Fibroblast of skin of abdomen (primary cell): ENCODE measurements at places on chromosomes 13 and 19.

DNA sequence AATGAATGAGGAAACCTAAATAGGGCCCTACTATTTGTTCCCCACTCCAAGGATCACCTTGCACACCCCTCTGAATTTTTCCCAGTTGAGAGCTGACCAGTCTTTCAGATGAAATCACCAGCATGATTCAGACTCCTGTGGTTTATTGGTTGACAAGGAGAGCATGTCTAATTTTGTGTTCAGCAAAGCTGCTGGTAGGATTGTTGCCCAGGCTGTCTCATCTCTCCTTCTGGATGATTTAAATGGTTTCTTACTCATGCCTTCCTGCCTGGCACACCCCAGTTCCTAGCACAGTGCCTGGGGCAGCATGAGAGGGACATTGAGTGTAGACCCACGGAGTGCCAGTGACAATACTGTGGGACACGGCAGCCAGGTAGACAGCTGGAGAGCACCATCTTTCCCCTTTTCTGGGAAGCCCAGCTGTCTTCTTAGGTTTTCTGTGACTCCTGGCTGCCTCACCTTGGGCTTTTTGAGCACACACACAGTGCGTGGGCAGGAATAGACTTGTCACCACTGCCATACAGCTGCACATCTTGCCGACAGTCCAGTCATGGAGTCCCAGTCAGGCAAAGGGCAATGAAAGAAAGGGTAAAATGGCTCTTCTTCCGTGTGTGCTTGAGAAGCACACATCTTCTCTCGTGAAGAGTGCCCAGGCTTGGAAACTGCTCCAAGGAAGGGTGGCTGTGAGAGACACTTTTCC is 12.3 kb downstream of the FGF9 start:
- peak; percentile 58 for DNase-seq

DNA sequence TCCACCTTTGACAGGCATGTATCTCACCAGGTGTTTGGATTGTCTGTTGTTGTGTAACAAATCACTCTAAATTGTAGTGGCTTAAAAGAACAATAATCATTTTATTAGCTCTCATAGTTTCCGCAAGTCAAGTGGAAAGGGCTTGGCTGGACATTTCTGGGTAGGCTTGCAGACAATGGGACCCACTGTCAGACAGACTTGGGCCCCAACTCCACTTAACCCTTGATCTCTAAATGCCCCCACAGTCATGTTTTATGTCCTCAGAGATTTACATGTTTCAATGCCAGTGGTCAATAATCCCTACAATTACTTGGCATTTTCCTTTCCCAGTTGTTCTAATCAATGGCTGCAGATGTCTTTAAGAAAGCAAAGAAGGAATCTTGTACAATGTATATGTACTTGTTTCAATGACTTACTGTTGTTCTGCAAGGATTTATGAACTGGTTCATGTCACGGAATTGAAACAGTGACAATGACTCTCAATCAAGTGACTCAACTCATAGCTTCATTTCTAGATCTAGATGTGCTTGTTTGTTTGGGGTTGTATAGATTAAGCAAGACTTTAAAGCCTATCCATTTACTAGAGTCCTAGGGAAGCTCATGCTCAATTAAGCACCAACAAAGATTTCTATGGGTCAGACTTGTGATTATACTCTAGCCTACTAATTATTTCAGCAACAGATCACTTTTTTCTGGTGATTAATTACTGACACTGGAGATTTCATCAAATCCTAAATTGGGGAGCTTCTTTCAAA is 510.1 kb upstream of the NBEA start:
- no peak for DNase-seq

GRCh38 chr19:45462174-45462573 is 5.6 kb upstream of the FOSB start:
- no peak for DNase-seq

DNA sequence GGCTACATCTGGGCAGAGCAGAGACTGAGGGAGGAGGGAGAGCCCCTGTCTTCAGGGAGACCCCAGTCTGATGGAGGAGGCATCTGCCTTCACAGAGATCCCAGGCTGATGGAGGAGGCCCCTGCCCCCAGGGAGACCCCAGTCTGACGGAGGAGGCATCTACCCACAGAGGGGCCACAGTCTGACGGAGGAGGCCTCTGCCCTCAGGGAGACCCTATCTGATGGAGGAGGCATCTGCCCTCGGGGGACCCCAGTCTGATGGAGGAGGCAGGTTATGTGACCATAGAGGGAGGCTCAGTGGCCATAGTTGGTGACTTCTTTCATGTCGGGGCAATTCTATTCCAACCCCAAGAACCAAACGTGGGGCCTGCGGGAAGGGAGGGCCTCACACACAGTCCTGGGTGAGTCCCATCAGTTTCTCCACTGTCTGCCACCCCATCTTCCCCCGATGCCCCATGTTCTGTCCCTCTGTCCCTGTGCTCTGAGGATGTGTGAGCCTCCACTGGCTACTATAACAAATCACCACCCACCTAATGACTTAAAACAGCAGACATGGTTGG is 14.3 kb downstream of the MISP start:
- DNase-seq = no peak
